ENCODE measurements at places on chromosomes 12 and 14. TPM values are rescaled to one million over a fixed set of nuclear protein-coding genes. Genes with fewer than 3 reads are reported as not detected.

DNA sequence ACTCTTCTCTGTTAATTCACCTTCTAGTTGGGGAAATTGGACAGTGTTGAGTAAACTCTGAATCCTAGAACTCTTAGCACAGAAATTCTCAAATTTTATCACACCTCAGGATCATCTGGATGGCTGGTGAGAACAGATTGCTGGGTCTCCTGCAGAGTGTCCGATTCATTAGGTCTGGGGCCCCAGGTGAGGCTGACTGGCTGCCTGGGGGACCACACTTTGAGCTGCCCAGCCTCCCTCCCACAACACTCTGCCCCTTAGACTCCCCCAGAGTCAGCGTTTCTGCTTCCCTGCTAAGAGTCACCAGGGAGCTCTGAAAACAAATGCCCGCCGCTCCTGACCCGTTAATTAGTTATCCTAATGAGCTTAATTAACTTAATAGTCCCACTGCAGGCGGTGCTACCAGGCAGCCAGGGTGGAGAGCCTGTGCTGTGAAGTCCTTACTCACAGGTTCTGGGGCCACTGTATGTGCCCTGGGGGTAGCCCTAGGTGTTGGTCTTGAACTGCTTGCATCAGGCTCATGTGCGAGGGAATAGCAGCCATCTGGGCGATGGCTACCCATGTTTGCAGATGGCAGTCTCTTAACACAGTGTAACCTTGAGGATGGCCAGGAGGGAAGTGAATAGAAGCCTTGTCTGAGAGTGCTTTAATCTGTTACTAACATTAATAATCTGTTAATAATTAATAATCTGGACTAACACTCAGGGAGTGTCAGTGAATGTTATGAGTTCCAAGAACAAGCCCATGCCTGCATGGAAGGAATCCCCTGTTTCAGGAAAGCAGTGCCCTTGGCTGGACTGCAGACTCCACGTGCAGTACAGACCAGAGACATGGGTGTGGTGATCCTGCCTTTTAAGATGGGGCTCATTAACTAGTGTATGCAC is 35.6 kb downstream of the AACS start:
- no peak for DNase-seq

- no peak for DNase-seq
Observed at GRCh38 chr12:47307680-47308399, 228.1 kb upstream of the AMIGO2 start.

DNA sequence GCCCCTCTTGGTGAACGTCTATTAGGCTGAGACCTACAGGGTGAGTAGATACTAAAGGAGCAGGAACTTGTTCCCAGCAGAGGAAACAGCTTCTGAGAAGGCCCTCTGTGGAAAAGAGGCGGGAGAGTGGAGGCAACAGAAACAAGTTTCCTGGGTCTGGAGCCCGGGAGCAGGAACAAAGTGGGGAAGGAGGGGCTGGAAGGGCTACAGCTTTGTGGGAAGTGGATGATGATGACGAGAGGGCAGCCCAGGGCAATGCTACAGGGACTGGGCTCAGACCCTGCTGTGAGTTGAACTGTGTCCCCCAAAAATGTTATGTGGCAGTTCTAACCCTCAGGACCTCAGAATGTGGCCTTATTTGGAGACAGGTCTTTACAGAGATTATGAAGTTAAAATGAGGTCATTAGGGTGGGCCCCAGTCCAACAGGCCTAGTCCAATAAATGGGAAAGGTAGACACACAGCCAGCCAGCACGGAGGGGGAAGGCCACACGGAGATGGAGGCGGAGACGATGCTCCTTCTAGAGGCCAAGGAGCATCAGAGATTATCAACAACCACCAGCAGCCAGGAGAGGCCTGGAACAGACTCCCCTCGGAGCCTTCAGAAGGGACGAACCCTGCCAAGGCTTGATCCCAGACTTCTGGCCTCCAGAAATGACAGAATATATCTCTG is 14.3 kb downstream of the CAMKK2 start:
- no peak for DNase-seq

DNA sequence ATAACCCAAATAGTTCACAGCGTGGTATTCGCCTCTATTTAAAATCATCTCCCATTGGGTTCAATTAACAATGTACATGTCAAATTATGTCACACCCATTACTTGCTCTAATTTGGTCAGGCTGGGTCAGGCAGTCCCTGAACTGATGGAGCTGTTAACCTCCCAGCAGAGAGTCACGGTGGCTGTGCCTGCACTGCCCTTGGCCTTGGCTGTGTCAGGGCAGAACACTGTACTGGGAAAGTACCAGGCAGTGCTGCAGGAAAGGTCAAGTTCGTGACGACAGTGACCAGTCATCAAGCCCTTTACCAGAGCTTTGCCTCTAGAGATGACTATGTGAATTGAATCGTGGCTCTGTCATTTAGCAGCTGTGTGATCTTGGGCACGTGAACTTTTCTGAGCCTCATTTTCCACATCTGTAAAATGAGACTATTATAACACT is 100.0 kb downstream of the ARF6 start:
- DNase-seq = peak; percentile 78

DNA sequence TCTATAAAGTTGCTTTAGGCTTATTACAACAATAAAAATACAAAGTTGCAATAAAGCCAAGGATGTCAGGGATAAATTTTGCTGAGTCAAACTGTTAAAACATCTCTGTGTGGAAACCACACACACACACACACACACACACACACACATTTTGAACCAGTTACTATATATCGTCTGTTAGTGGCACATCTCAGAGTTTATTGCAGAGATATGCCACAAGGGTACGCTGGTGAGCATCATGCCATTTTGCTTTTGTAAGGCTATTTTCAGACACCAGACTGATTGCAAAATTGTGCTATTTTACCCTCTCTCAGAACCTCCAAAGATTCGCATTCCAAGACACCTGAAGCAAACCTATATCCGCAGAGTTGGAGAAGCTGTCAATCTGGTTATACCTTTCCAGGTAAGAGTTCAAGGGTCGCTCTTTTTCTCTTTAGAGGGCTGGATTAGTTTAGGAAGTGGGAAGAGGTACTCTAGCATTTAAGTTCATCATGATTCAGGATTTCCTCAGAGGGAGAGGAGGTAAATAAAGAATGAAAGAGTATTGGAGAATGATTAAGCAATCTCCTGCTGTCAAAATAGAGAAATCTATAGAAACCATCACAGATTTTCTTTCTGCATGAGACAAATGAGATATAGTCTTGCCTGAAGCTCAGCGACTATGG is 27.3 kb upstream of the CHPT1 start:
- DNase-seq = peak; percentile 21

DNA sequence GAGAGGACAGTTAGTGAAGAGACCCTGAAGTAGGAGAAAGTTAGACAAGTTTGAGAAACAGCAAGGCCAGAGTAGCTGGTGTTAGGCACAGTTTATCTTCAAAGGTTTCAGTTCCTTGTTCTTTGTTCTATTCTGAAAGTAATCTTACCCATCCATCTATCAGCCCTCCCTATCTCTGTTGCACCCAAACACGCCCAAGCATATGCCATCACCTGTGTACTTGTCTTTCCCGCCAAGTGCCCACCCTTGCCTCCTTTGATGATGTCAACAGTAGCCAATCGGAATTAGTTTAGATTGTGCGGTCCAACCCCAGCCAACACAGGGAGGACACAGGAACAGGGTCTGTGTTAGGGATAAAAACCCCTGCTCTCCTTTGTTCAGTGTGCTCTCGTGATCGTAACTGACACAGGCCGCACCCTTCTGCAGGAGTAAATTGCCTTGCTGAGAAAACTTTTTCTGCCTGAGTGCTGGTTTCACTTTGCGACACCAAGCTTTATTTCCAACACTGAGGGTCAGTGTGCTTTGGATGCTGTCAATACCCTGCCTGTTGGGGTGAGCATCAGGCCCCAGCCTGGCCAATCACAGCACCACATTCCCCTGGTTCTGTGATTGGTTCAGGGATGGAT is 4.7 kb upstream of the TMEM229B start:
- DNase-seq = no peak

DNA sequence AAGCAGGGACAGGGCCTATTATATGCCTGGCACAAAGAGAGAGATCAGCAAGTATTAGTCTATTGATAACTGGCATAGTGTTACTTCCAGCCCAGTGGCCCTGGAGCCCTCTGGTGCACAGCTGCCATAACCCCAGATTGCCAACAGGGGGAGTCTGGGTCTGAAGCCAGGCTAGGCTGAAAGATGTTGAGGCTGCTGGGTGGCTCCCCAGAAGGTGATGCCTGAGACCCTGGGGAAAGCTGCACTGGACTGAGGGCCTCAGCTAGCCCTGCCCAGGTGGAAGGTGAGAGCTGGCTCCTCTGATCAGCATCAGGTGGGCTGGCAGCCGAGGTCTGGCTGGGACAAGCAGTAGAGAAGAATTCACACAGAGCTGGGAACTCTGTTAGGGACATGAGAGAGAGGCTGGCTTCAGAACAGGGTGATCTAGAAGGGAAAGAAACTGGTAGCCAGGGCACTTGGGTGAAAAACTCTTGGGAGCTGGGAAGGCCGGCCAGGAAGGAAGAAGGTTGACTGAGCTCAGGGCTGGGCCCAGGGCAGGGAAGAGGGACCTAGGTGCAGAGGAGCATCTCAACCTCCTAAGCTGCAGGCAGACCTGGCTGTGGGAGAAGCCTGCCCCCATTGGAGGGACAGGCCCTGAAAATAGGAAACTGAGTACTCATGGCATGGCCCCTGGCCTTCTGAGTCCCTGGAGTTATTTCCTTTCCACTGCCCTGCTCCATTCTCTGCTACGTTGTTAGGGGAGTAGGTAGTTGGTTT is 3.9 kb downstream of the GZMH start:
- peak; percentile 29 for DNase-seq

- no peak for DNase-seq
Observed at GRCh38 chr12:72272091-72272661, at the start of gene TRHDE. Gene TRHDE, plus strand, starts transcription at chr12:72272370. Its CDS starts 274 bp downstream, at chr12:72272644.

Gene KLHL33
- 0.58 TPM for total RNA-seq
